Putamen (tissue), 1 donor: ENCODE measurements at places on chromosomes 4 and X.
A peak's percentile ranks its signal among the peaks of the same experiment; 100 is the strongest.

DNA sequence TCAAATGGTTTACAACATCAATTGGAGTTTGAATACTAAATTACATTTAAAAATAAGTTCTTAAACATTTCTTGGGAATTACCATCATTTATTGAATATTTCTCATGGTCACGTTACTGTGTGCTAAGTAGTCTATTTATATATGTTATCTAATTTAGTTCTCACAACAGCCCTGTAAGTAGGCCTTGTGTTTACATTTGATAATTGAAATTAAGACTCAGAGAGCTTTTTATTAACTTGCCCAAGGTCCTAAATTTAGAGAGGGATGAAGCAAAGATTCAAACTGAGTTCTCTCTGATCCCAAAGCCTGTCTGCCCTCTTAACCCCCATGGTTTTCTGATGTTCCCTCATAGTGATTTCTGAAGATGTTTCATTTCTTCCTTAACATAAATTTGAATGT, 103.7 kb downstream of the CEP135 start:
- no peak for DNase-seq

DNA sequence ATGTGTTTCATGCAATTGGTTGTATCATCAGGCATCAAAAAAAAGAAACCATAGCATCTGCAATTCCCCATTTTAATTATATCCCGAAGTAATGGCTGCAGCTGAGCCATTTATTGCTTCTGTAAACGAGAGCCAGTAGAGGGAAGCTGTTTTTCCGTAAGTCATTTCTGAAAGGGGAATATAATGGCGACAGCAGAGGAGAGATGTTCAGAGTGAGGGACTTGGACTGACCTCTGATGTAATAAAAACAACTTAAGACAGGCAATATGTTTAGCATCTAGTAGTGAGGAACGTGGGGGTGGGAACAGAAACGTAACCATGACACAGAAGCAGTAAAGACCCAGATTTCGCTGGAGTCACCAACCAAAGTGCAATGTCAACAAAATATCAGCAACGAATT, 31.5 kb upstream of the NAA11 start:
- no peak for DNase-seq

DNA sequence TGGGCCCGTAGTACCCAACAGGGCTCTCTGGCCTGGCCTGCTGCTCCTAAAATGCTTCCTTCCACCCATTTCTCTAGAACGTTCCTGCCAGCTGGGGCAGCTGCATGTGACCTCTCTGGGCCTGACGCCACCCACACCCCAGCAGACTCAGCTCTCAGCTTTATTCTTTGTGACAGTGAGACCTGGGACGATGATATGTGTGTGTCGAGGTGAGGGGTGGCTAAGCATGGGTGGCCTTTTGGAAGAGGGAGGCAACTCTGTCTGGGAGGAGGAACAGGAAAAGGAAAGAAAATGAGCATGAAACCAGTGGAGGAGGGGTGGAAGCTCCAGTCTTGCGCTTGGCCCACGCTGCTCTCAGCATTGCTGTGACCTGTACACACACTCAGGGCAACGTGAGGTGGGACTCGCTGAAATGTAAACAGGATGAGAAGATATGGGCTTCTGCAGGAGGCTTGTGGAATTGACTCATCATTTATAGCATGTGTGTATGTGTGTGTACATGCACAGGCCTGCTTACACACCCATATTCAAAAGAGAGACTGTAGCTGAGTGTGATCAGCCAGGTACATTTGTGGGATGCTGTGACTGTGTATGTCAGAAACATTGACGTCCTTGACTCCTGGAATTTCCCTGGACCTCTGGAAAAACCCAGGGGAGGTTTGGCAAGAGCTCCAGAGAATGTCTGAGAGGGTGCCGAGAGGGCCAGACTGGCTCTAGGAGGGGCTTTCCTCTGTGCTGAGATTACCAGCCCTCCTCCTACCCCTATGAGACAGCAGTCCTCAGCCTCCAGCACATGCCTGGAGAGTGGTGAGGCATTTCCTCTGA, 137.9 kb downstream of the PJA1 start:
- DNase-seq = no peak

GRCh38 chr4:77802402-77802801, 16.8 kb downstream of the CNOT6L start:
- no peak for DNase-seq

DNA sequence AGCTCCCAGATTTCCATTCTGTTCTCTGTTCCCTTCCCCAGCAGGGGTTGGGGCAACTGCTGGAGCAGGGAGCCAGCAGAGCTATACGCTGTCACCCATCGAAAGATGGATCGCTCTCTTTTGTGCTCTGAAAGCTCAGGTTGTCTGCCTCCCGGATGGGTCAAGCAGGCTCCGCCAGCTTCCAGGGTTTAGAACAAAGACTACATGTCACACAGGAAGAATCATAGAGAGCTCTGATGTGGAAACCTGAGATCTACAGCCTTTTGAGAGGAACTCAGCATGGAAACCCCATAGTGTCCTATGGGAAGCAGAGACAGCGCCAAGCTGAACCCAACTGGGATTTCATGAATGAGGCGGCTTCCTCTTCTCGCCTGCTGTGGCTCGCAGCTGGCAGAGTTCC, 205.4 kb downstream of the HS3ST1 start:
- DNase-seq = no peak

DNA sequence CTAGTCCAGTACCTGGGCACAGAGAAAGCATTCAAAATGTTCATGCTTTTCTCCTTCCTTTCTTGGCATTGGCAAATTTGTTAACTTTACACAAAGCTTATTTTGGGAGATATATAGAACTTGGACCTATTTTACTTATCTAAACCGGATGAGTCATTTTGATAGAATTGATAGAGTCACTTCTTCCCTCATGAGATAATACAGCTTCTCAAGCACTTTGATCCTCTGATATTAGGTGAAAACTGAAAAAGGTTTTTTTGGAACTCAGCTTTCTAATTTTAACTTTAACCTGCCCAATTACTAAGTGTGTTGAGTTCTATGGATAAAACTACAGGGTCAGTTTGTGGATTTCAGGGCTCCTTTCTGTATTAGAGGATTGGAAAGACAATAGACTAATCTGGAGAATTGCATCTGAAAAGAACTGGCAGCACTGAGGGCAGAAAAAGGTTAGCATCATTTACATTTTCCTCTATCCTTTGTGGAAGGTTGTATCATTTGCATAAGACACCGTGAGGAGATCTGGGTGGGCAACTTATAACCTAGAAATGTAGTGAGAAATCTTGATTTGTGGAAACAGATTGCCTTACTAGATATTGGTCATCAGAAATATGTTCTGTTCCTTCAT, 2.4 kb downstream of the WDR44 start:
- no peak for DNase-seq

DNA sequence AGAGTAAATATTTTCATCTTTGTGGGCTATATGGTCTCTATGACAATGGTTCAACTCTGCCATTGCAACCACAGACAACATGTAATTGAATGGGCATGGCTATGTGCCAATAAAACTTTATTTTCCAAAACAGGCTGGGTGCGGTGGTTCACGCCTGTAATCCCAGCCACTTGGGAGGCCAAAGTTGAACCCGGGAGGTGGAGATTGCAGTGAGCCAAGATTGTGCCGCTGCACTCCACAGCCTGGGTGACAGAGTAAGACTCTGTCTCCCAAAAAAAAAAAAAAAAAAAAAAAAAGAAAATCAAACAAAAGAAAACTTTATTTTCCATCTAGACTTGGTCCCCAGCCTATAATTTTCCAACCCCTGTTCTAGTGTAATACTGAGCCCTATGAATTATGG, 38.4 kb upstream of the LAS1L start:
- no peak for DNase-seq

- DNase-seq = no peak
These were observed 97.7 kb downstream of the MANBA start for GRCh38 chr4:102663073-102663472.

DNA sequence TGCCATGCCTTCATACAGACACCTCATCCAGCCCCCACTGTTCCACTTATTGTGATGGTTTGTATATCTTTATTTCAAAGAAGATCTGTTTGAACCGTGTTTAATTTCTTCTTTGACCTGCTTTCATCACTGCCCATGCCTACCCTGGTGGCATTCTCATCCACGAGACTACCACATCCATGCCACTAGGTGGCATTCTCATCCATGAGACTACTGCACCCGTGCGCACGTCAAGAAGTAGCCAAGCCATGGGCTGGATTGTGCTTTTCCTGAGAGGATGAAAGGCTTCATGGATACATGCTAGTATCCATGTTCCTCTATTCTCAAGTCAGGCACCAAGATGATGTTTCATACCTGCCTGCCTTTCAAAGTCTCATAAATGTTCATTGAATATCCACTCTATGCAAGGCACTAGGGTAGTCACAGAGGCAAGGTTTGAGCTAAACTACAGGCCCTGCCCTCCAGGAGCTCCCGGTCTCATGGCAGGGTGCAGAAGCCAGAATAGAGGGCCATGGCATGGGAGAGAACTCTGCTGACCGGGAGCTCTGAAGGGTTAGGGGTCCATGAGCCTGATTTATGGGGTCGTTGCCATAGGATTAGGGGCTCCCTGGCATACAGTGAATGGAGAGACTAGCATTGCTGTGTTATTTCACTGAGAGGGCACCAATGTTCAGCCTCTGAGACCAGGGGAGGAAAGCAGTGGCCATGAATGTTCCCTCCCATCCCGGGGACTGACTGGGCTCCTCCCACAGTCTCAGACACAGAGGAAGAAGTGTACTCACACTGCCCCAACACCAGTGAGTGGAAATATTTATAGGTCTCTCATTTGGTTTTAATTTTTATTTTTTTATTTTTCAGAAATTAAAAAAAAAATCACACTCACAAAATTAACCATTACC, 24.8 kb upstream of the EOLA2 start:
- peak; percentile 55 for DNase-seq

- no peak for DNase-seq
These were observed 98.8 kb downstream of the SCFD2 start for GRCh38 chr4:53267026-53267425.

DNA sequence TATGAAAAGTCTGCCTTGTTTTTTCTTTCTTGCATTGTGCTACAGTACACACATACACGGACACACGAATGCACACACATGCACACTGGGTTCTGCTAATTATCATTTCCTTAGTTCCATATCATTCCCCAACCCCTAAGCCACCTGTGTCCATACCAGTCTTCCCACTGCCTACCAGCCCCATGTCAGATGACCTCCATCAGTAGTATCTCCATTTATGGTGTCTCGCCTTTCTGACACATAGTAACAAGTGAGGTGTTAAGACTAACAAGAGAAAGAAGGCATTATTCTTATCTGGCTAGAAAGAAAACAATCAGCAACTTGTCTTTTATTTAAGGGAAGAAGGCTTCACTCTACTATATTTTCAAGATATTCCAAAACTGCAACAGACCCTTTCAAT, 67.1 kb downstream of the SNCA start:
- DNase-seq = no peak

DNA sequence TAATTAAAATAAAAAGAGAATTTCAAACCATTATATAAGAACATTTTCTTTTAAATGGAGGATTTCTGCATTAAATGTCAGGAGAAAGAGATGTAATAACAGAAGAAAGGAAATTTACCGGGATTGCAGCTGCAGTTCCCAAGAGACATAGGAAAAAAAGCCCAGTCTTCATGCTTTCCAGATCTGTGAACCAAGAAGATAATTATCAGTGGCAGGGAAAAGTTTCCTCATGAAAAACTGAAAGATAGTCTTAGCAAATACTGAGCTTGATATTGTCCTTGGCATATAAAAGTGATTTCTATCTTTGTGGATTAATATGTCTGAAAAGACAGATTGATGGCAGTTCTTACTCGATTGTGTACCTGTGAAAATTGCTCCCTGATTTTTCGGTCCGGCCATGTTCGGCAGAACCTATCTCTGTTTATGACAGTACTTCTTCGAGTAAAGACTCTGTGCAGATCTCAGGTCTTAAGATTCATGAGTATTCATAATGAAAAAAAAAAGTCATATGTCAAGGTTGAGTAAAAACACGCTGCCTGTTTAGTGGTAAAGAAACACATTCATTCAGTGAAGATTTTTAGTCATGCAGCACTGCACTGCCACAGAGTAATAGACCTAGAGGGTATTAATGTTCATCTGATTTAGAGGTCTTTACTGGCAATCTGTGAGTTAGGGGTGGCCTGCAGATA, 29.6 kb downstream of the SPARCL1 start:
- DNase-seq = no peak

- DNase-seq = no peak
These were observed 6.0 kb downstream of the DHX15 start for GRCh38 chr4:24578364-24578763.

DNA sequence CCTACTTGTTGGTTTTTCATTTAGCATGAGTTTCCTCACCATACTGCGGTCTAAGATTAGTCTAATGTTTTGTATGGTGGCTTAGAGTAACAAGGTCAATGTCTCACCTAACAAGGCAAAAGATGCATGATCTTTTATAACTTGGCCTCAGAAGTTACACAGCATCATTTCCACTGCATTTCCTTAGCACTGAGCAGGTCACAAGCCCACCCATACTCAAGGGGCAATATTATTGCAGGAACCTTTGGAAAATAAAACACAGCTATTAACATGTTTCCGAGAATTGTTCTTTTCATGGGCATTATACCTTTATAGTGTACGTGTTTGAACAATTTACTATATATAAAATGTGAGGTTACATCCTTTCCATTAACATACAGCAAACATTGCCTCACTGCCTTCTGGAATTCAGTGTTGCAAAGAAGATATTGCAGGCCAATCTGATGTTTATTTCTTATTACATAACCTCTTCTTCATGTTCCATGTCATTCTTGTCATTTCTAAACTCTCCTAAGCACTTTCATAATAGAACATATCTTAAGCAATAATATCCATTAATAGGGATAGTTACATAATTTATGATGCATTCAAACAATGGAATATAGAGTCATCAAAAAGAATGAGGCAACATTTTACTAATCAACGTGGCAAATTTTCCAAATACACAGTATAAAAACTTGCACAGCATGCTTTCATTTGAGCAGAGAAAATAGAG, 153.8 kb downstream of the AREG start:
- no peak for DNase-seq

DNA sequence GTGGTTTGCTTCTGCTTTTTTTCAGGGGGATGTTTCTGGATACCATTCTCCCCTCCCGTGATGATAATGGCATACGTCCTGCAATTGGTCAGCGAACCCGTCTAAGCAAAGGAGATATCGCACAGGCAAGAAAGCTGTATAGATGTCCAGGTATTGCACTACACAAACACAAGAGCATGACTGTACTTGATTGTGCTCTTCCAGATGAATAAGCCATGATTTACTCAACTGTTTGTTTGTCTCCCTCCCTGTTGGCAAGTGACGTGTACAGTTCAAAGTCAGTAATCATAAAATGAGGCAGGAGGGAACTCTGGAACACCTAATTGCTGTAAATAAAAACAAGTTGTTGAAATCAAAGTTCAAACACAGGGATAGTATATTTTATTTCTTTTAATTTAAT, 141.4 kb downstream of the TLL1 start:
- DNase-seq = no peak
